ENCODE measurements at places on chromosomes 5 and 9.

- no peak for DNase-seq
Measured at GRCh38 chr5:135434591-135435466, 12.3 kb downstream of the DCANP1 start.

DNA sequence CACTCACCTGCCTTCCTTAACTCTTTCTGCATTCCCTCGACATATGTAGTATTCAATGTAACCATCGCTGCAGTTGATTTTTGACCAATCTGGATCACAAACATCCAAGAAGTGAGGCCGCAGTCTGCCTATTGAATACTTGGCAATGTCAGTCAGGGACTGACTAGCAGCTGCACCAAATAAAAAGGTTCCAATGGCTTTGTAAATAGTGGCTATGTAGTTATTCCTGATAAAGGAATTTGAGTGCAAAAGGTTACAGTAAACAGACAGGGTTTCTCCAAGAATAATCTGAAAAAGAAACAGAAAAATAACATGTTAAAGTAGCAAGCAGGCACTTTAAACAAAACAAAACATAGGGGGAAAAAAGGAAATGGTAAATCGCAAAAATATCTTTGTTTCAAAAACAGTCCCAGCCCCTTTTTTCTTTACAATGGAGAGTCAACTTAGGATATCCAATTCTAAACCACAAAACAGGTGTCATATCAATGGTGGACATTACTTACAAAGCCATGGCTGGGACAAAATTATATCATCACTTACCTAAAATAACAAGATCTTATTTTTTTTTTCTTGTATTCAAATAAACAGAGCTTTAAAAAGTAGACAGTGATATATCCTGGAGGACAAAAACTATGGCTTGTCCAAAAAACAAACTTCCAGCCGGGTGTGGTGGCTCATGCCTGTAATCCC, 66.8 kb downstream of the PLPP1 start:
- no peak for DNase-seq

DNA sequence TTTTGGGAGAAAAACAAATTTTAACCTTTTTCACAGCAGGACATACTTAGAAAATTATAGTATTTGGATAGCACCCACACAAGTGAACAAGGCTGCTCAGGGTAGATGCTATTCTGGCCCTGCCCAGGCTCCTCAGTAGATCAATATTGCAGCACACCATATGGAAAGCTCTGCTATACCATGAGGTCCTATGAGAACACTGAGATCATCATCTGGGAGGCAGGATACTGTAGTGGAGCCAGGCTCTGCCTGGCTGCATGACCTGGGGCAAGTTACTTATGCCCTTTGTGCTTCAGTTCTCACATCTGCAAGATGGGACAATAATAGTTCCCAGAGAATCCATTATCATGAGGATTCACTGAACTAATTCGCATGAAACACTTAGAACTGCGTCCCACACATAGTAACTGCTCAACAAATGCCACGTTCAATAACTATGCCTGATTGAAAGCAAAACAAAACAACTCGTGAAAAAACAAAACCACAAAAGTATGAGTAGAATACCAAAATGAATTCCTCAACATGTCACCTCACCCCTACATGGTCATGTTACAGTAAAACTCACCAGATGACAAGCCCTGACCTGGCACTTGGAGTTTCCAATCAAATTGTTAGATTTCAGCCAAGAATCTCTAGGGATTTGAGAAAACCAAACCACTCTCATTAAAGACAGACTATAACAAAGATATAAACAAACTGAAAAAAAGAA, 31.9 kb downstream of the ARSB start:
- DNase-seq = no peak

DNA sequence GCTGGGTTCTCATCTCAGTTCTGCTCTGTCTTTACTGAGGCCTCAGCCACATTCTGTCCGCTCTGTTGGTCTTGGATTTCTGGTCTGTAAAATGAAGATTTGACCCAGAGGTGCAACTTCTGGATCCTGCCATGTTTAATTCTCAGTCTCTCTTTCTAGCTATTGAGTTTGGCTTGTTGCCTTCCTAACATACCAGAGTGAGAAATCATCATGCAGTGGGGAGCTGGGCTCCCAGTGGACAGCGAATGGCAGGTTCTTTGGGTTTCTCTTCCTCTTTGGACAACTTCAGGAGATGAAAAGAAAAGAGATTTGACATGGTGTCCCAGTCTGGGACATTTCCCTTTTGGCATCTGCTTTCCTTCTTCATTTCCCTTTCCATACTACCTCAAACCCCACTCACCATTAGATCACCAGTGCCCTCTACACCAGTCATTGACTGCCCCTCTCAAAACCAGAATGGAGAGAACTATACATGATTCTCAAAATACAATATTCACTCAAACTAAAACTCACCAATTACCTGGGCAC, 334.7 kb downstream of the ACTL7B start:
- DNase-seq = no peak

DNA sequence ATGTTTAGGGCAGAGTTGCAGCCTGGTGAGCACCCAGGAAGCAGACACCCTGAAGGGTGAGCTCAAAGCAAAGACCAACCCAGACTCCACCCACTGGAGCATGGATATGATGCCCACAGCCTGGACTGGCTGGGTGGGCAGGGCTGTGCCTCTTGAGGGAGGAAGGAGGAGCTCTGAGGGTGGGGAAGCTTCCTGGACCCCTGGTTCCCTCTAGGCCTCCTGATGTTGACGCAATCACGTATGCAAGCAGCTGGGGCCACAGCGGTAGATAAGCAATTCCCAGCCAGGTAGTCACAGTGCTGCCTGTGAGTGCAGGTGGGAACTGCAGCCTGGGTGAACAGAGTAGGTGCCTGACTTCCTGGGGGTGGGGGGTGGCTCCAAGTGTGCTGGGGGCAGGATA, 271.5 kb downstream of the CDK5RAP2 start:
- no peak for DNase-seq

DNA sequence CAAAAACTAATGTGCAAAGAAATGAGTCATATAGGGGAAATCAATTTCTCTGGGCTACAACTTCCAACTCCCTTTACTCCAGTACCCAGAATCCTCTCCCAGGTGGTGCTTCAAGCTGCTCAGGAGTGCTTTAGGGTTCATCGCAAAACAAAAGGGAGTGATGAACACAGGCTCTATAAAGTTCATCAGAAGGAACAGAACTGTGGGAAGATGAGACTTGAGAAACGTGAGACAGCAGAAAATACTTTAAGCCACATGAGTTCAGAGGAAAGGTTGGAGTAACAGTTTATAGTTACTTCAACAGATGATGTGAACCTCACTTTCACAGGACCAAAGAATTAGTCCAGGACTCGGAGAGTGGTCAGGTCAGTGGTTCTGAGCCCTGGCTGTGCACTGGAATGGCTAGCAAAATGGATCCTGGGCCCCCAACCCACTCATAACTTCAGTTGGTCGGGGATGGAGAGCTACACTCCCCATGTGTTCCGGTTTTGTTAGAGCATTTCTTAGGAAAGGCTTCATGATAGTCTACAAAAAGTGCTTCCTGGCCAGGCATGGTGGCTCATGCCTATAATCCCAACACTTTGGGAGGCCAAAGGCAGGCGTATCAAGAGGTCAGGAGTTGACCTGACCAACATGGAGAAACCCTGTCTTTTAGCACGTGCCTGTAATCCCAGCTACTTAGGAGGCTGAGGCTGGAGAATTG, 4.3 kb downstream of the RPL12 start:
- no peak for DNase-seq

- no peak for DNase-seq
Measured at GRCh38 chr5:176901260-176902101, 2.3 kb upstream of the HK3 start.

GRCh38 chr9:112295174-112295573, 38.2 kb downstream of the PTBP3 start:
- DNase-seq = no peak

DNA sequence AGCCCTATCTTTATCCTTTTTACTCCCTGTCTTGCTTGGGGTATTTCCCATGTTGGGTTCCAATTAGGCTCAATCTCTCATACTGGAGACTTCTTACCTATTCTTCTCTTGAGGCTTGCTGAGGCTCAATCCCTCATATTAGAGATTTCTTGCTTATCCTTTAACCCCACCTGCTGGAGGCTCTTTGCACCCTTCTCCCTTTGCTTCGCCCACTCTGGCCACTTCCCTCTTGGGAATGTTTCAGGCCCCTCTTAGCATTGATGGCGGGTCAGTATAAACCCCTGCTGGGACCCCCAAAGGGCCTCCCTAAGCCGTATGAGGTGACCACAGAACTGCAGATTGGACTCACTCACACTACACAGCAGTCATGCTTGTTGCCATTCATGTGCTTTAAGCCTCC, 69.3 kb upstream of the CDK20 start:
- no peak for DNase-seq

GRCh38 chr5:10476878-10477277, 35.2 kb downstream of the ROPN1L start:
- no peak for DNase-seq

DNA sequence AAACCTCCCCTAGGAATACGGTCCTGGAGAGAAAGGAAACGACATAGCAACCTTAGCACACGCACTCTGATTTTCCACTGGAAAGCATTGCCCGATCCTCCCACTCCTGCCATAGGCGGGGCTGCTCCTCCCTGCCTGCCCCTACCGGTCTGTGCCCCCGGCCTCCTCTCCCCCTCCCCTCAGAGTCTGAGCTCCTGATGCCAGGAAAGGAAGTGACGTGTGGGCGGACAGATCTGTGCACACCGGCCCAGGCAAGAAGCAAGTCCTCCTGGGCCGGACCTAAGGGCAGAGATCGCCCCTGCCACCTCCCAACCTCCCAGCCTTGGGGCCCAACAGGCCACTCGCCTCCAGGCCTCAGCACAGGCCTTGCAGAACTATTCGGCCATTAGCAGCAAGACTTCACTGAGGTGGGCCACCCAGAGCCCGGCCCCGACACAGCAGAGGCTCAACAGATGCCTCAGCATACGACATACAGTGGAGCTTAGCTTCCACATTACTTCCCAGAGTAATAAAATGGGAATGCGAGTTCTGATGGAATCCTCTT, 7.2 kb downstream of the NINJ1 start:
- DNase-seq = no peak

- DNase-seq = no peak
Measured at GRCh38 chr5:116923344-116923743, 348.7 kb upstream of the SEMA6A start.

GRCh38 chr9:119283078-119283794, 86.0 kb downstream of the BRINP1 start:
- no peak for DNase-seq

DNA sequence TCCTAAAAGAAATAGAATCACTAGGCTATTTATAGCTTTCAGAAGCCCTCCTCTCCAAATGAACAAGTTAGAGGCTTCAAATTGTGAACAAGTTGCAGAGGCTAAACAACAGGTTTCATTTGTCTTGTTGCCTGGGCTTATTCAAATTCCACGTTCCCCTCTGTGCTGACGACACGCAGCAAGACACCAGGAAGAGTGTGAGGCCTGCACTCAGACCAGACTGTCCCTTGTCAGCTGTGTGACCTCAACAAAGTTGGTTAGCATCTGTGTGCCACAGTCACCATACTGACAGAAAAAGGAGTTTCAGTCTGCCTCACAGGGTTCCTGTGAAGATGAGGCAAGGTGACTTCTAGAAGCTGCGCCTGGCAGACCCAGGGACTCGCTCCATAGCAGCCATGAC, 22.1 kb upstream of the GABBR2 start:
- DNase-seq = no peak

GRCh38 chr5:38871058-38871605, 25.3 kb downstream of the OSMR start:
- no peak for DNase-seq

DNA sequence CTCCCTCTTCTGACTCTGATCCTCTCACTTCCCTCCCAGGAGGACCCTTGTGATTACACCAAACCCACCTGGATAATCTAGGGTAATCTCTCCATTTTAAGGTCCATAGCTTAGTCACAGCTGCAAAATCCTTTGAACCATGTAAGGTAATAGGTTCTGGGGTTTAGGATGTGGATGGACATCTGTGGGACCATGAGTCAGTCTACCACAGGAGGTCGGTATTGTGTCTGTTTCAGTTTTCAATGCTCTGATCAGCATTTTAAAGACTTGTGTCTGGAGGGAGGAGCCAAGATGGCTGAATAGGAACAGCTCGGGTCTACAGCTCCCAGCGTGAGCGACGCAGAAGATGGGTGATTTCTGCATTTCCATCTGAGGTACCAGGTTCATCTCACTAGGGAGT, 112.6 kb downstream of the CAVIN4 start:
- no peak for DNase-seq

DNA sequence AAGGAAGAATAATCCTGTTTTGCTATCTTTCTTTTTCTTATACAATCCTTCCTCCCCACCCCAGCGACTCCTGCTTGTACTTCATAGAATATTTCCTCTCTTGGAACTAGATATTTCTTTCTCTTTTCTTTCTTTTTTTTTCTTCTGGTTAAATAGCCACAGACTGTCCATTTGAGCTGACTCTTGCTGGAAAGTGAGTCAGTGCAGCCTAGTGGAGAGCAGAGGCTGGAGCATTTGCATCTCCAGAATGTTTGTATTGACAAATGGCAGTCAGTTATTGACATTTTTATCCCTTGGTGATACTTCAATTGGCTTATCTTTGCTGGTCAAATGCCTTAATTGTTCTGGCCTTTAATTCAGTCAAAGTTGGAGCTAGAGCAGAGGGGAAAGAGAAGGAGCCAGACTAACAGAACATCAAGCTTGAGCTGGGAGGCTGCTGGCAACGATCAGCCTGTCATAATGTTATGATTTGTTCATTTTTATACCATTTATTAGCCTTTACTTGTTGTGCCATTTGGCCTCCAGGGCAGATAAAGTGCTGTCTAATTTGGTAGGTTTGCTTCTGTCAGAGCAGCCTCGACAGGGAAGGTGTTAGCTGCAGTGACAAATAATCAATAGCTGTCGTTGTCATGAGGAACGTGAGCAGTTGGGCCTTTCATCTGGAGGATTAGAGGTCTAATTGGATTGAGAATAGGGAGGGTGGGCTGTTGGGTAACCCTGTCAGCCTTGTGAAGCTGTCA, 69.0 kb downstream of the INVS start:
- DNase-seq = no peak

- no peak for DNase-seq
Measured at GRCh38 chr5:67409126-67409777, 212.7 kb upstream of the CD180 start.

DNA sequence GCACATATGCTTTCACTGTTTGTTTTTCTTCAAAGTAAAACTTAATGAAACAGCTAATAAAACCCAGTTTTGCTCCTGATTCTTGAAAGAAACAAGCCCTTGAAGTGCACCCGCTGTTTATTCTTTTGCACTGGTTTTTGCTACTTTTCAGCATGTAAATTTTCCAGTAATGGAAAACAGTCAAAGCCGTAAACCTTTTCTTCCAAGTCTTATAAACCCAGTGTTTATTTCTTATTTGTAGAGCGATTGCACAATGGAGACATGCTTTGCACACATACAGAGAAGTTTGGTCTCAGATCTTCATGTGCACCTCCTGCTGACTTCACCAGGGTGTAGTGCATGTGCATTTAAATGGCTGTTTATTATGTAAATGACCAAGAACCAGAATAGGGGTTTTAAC, 51.8 kb downstream of the ATG10 start:
- no peak for DNase-seq

DNA sequence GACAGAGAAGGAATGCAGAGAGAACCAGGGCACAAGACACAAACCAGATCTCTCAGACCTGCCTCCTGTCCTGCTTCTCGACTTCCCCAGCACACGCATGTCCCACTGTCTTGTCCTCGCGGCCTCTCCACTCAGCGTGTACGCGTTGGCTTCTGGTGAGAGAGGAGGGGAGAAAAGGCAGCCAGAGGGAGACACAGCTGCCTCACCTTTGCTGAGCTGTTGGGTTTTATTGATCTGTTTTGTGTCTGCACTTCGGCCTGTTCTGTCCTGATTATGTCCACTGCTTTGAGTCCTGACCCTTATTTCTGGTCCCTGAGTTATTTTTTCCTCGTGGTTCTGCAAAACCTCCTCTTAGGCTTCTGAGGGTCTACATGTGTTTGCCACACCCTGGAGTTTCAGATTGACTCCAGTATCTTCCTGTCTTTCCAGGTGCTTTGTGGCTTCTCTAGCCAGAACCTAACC, 87.5 kb upstream of the AGXT2 start:
- DNase-seq = no peak
